ENCODE measurements at places on chromosomes 6 and 20.

DNA sequence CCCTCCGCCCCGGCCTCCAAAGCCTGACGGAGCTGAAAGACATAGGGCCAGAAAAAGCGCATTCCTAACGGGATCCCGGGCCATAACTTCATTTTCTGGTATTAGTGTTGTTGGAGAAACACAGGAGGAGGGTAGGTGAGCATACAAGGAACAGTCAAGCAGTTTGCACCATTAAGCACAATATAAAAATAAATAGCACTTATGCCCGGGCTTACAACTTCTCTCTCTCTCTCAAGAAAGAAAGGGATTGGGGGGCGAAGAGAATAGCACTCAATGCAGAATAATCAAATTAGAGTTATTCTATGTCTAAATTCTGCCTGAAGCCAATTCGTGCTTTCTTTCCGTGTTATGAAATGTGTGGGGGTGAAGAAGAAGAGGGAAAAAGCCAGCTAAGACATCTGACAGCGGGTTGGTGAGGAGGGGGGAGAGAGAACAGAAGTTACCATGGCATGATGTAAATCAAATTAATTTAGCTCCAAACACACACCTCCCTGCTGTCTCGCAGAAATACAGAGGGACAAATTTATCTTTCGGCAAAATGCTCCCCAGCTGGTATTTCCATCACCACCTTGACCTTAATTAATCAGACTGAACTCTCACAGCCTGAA lies 508 bp upstream of the METTL24 start:
- no peak for DNase-seq

- DNase-seq: no peak
Observed at GRCh38 chr20:709991-710779, 34.6 kb upstream of the SCRT2 start.

- peak; percentile 12 for DNase-seq
Observed at GRCh38 chr6:71349395-71349794, 60.8 kb downstream of the OGFRL1 start.

DNA sequence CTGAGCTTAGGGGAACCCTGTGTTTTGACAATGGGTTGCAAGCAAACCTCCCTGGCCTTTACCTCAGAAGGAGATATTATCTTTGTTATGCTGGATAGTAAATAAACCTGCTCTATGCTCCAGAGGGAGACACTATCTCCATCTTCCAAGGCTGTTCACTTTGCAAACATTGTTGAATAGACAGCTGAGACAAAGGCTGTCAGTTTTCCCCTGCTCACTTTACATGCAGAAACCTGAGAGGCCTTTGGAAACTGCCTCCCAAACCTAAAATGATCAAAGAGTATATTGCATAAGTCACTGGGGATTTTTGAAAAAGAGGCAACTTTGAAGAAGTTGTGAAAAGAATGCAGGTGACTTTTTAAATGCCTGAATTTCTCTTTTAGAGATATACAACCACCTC lies 61.6 kb downstream of the MRAP2 start:
- no peak for DNase-seq

- DNase-seq: no peak
Observed at GRCh38 chr6:154830771-154831170, 97.6 kb downstream of the SCAF8 start.

- no peak for DNase-seq
Observed at GRCh38 chr20:47293631-47294030, 62.9 kb downstream of the ZMYND8 start.

DNA sequence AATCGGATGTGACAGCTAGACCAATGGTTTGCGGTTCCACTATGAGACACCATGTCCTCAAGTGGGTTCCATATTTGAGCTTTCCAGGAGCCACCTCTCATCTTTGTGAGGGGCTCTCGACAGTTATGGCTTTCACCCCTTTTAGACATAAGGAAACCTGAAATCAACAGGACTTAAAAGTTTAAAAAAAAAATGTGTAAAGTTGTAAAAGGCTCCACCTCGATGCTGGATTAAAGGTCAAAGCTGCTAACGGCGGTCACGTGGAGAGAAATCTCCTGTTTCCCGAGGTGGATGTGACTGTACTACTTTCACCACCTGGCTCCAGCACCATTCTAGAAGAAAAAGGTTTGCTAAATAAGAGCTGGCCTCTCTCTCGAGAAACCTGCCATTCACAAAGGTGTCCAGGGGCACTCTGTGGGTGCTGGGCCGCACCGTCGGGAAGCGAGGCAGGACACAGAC lies 542 bp downstream of the ATP5F1E start:
- DNase-seq: no peak

DNA sequence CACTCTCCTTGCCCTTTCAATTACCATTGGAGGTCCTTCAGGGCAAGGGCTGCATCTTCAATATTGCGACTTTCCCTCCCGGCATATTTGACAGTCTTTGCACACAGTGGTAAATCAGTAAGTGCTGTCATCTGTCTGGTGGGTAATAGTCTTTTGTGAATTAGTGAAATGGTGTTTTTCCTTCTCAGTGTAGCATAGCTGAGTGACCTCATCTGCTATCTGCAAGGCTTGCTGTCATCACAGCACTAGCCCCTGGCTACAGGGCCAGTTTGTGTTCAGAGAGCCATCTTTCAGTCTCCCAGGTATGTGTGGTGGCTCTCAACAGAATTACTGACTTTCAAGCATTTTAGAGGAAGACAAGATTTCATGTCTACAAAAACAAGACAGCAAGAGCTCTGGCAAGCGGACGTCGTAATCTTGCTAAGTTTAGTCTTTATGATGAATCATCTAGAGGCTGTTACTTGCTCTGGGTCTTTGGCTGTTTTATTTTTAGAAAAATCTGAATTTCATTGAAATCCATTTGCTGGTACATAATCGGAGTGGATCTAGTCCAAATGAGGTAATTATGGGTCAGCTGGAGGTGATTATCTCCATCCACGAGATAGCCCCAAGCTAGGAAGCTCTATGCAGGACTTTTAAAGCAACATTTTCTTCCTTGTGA lies 528.9 kb downstream of the EPM2A start:
- no peak for DNase-seq

DNA sequence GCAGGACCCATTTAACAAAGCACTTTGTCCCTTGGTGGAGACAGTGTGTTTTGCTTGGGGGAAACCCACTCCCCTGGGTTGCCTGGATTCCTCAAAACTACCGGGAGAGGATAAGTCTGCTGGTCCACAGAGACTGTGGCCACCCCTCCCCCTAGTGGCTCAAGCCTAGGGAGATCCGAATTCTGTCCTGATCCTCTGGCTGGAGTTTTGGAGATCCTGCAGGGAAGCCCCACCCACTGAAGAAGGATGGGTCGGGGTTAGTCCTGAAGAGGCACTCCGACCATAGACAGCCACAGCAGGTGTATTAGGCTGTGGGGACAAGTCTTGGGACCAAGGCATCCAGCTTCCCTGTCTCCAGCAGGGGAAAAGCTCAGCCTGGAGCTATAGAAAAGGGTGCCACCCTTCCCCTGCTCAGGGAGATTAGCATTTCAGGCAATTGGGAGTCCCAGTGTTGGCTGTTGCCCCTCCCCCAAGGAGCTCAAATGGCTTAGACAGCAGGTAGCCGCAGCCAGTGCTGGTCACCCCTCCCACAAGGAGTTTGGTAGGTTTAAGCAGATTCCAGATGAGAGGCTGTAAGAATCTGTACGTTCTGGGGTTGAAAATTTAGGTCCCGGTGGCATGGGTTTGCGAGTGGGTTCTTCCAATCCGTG lies 750.0 kb downstream of the TBC1D32 start:
- no peak for DNase-seq

- DNase-seq: no peak
Observed at GRCh38 chr6:38262026-38262425, 377.7 kb downstream of the BTBD9 start.

GRCh38 chr6:130933712-130934200 lies 106.5 kb downstream of the SMLR1 start:
- no peak for DNase-seq

DNA sequence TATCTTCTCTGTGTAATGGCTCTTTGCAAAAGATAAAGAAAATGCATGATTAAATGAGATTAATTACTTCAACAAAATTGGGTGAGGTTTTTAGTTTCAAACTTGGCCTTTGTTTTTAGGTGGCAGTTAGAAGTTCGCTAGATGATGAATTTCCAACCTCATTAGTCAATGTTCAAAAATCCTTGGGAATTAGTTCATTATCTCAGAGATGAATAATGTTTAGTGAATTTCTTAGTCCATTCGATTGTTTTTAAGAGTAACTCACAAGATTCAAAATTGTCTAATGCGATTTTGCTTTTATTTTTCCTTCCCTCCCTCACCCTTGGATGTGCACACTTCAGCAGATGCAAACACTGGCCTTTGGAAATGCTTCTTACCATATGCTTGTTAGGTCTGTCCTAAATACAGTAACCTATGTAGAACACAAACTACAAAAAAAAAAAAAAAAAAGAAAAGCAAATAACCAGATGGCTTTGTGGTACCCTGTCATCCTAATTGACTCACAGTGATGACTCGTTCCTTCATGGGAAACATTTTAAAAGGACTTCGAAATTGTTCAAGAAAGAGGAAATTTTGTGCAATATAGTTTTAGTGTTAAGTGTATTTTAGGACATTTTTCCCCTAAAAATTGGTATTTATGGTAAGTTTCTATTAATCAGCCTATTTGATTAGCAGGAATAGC lies 66.7 kb downstream of the FAM229B start:
- no peak for DNase-seq

DNA sequence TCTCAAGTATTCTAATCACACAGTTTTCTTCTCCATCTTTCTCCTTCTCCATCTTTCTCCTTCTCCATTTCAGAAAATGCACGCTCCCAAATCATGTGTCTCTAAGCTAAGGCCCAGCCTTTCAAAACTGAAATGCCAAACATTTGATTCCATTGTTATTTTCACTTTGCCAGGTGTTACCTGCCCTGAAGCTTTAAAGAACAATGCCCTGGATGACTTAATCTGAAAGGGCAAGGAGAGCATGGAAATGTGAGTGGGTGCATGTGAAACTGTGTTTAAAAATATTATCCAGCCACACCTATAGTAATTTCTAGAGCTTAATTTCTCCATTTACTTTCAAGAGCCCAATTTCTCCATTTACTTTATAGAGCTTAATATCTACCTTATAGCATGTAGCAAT lies 42.4 kb upstream of the GCLC start:
- no peak for DNase-seq

GRCh38 chr6:36032261-36032660 lies 4.7 kb downstream of the MAPK14 start:
- DNase-seq: no peak

DNA sequence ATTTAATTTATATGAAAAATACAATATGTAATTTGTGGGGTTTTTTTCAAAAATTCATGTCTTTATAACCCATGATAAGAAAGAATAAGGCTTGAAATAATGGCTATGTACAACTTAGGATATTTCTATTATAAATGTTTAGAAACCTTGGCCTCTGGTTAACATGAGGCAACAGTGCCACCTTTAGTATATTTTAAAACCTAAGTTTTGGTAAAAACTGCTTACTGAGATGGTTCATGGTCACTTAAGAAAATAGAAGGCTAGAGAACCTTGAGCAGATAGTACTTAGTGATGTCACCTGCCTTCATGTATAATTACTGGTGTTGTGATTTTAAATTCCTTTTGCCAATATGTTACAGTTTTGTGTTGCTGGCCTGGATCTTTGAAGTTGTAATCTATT lies 176.4 kb downstream of the ADGB start:
- DNase-seq: no peak

- no peak for DNase-seq
Observed at GRCh38 chr6:53426667-53427270, 78.0 kb upstream of the ELOVL5 start.

- no peak for DNase-seq
Observed at GRCh38 chr20:15570156-15570555, 1003.1 kb downstream of the KIF16B start.

DNA sequence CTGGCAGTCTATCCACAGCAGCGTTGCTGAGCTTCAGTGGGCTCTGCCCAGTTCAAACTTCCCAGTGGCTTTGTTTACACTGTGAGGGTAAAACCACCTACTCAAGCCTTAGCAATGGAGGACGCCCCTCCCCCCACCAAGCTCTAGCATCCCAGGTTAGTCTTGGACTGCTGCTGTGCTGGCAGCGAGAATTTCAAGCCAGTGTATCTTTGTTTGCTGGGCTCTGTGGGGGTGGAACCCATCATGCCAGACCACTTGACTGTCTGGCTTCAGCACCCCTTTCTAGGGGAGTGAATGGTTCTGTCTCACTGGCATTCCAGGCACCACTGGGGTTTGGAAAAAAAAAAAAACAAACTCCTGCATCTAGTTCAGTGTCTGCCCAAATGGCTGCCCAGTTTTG lies 249.7 kb upstream of the SYNCRIP start:
- DNase-seq: no peak

- DNase-seq: peak; percentile 78
Observed at GRCh38 chr6:52403627-52404026, 16.5 kb upstream of the EFHC1 start.

GRCh38 chr6:53979468-53980067 lies 131.7 kb upstream of the MLIP start:
- DNase-seq: peak; percentile 20

- DNase-seq: no peak
Observed at GRCh38 chr6:170012037-170012330, 260.6 kb downstream of the ERMARD start.
